ENCODE measurements at places on chromosomes 6 and 20.

DNA sequence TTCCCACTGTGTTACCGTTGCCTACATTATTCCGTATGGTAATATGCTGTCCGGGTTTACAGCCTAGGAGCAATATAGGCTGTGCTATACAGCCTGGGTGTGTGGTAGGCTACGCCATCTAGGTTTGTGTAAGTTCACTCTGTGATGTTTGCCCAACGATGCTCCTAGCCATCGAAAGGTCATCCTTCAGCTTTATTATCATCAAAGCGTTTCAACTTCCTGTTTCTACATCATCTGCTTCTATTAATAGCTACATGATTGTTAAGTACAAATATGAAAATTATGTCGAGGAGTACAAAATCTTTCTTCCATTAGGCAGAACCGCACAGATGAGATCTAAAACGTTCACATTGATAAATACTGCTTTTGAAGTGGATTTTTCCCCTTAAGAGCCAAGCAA lies 69.9 kb downstream of the PPP1R14C start:
- DNase-seq = no peak

DNA sequence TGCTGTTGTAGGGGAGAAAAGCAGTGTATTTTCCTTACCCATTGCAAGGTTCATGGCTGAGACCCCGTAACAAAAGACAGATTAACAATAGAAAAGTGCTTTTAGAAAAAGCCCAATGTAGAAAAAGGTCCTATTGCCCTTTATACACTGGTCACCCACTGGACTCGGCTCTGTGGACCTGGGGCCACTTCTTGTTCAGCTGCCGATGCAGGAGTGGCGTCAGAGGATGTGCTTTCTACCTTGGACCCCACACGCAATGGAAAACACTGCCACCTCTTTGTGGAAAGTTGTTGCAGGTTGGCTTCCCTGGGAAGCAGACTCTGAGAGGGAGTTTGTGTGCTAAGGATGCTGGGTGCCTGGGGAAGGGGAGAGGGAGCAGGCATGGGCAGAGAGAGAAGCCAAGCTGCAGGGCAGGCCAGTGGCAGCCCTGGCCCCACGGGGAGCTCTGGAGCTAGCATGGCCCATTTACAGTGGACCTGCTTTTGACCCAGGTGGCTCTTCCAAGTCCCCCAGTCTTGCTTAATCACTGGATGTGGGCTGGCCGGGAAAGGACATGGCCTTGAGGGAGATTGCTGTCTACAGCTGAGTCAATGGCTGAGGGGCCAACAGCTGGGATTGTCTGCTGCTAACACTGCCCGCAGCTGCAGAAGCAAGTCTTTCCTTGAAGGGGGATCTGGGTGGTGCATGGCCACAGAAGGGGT lies 142.9 kb downstream of the CDC5L start:
- DNase-seq = no peak

GRCh38 chr6:79796197-79796596 lies 151.2 kb downstream of the ELOVL4 start:
- DNase-seq = no peak

GRCh38 chr6:169700296-169700695 lies 1.5 kb downstream of the WDR27 start:
- peak; percentile 35 for DNase-seq

DNA sequence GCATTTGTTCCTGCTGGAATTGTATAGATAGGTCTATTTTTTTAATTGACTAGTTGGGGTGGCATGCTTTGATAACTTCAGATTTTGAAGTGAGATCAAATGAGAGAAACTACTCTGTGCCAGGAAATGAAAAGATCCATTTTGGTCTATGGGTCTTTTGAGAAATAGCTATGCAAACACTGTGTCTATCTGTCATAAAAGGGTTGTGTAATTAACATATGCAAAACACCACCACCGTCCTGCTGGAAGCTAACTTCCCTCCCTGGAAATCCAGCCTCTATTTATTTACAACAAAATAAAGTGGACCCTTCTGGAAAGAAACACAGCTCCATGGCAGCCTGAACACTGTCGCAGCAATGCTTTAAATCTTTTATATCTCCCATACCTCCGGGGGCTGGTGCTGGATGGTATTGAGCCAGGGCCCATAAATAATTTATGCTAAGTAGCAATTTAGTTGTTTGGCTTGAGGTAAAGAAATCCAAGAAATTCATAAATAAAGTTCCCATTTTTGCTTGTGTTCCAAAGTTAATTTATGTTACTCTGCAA lies 244.2 kb upstream of the POU3F2 start:
- no peak for DNase-seq

DNA sequence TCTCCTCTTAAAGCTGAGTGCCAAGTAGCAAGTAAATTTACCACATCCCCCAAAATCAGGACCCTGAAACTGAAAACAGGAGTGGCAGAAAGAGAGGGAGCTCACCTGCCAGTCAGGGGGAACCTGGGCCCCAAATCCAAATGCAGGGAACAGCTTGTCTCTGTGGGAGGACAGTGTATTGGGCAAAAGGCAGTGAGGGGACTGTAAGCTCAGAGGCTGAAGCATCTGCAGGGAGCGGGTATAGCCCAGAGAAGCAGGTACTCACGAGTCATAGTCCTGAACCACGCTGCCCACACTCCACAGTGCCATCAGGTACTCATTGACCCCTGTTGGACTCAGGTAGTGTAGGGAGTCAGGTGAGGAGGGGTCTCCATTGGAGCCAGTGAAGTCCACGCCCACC lies 15.0 kb downstream of the SPAG4 start:
- no peak for DNase-seq

GRCh38 chr6:111601886-111602285 lies 3.8 kb downstream of the TRAF3IP2 start:
- DNase-seq = peak; percentile 70

Data from AG08395 (cell line).